ENCODE measurements at places on chromosomes 13 and 19. TPM values are rescaled to one million over a fixed set of nuclear protein-coding genes. Genes with fewer than 3 reads are reported as not detected.

DNA sequence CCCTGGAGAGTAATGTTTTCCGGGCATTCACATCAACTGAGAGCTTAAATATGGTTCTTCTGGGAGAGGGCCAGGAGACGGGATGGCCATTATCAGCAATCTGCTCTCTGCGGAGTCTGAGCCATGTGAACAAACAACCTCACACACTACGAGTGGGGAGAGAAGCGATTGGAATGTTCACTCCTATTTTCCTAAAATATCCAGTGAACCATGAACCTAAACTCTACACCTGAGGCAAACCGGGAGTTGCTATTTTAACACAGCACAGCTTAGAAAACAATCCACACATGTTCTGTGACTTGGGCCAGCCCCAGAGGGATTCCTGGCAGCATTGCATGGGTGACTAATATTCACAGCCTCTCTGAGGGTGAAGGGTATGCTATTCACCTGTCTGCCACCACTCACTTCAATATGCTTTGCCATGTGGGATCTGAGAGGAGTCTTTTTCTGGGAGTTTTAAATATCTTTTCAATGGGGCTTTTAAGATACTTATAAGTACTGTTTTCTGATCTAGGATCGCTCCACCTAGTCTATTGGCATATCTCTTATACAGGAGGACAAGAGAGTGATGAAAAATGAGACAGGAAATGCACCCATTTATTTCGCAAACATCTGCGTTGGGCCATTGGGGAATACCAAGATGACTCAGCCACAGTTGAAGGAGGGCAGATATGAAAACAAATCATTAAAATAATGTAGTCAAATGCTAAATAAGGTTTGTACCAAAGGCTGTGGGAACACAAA, 72.6 kb upstream of the SERP2 start:
- peak; percentile 78 for DNase-seq

GRCh38 chr19:39014037-39014436, 18.3 kb downstream of the FBXO27 start:
- no peak for DNase-seq

- DNase-seq = no peak
Measured at GRCh38 chr13:105406551-105406950, 1128.9 kb downstream of the EFNB2 start.

DNA sequence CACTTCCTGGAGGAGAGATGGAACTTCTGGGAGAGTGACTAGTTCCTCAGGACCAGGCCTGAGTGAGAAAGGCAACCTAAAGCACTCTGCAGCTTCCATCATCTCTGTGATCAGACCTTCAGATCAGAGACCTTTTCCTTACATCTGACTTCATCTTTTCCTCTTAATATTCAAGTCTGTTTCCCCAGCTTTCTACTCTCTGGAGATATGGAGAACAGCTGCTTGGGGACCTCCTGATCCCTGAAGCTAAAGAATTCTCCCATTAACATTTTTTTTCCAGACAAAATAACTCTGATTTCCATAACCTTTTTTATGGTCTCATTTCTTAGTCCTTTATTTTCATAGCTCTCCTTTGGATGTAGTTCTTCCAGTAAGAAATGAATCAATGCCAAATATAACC, 133.4 kb upstream of the FNDC3A start:
- no peak for DNase-seq

GRCh38 chr19:22595918-22596341, 38.2 kb upstream of the ZNF492 start:
- no peak for DNase-seq

DNA sequence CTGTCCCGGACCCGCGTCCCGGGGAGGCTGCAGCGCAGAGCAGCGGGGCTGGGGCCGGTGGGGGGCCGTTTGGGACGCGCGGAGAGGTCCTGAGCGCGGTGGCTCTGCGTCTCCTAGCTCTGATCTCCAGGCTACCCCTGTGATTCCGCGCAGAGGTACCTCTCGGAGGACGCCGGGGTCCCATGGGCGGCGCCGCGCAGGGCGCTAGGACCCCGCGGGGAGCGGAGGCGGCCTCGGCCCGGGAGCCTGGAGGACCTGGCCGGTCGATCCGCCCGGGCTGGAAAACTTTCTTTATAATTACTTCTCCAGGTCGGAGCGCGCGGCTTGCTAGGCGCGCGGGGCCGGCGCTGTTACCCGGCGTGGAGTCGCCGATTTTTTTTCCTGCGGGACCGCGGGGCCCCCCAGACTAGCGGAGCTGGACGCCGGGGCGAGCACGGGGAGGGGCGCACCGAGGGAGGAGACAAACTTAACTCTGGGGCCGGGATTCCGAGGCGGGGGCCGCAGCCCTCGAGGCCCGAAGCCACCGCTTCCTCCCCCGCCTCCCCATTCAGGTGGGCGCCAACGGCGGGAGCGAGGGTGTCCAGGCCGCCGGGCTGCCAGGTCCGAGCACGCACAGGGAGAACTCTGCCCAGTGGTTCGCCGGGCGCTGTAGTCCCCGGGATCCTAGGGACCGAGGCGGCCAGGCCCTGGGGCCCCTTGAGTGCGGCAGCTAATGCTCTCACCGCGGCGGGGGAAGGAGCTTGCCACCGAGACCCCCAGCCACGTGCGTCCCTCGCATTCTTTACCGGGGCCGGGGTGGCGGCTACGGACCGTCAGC, 848 bp upstream of the CEBPA start:
- DNase-seq = peak; percentile 68

DNA sequence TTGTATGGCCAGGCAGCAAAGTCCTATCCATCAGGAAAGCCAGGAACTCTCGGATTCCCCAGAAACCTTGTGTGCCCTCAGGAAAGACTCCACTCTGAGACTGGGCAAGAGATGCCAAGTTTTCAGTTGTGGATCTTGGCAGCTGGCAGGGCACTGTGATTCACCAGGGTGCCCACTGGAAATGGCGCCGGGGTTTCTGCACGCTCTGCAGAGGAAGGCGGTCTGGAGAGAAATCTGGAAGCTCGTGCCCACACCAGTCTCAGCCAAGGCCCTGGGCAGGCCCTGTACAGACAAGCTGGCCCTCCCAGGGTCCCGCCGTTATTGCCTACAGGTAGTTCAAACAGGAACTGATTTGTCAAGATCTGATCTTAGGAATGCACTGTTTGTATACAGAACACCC, 4.9 kb downstream of the NAPA start:
- DNase-seq = peak; percentile 97

DNA sequence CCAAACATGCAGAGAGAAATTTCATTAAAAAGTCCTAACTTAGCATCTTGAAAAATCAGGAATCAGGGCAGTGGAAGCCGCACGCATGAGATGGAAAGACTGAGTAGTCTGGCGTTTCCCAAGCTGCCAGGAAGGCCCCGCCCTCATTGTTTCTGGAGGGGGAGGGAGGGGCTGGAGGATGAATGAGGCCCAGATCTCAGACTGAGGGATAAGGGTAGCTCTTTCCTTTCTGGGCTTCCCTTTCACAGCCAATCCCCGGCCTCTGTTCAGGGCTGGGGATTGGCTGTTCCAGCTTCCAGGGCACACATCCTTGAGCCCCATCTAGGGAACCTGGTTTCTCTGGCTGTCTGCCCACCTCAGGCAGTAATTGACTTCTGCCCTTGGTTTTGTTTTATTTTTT, 7.3 kb downstream of the C19orf53 start:
- peak; percentile 91 for DNase-seq

GRCh38 chr13:20331949-20332348, 99.8 kb upstream of the GJB6 start:
- DNase-seq = no peak

- DNase-seq = no peak
Measured at GRCh38 chr13:50127726-50128291, 112.6 kb downstream of the KCNRG start.

GRCh38 chr13:44435142-44435918, 61.7 kb downstream of the SERP2 start:
- peak; percentile 92 for DNase-seq

DNAJC15 gene
- 36.8 TPM for total RNA-seq

EHD2 gene
- 15.7 TPM for total RNA-seq
